ENCODE measurements at places on chromosomes 2 and 18.

GRCh38 chr2:44559108-44559507 lies 197.4 kb downstream of the CAMKMT start:
- DNase-seq, result no peak

- DNase-seq, result no peak
Measured at GRCh38 chr2:134462275-134462674, 208.4 kb downstream of the MGAT5 start.

GRCh38 chr2:60479226-60480088 lies 74.0 kb downstream of the BCL11A start:
- DNase-seq, result no peak

- DNase-seq, result no peak
Measured at GRCh38 chr2:225010804-225011203, 31.5 kb downstream of the DOCK10 start.

DNA sequence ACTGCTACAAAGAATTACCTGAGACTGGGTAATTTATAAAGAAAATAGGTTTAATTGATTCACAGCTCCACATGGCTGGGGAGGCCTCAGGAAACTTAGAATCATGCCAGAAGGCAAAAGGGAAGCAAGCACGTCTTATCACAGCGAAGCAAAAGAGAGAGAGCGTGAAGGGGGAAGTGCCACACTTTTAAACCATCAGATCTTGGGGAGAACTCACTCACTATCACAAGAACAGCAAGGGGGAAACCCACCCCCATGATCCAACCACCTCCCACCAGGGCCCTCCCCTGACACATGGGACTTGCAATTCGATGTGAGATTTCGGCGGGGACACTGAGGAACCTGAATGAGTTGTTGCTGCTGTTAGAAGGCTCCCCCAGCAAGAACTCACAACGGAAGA lies 220.2 kb upstream of the PIEZO2 start:
- DNase-seq, result no peak

DNA sequence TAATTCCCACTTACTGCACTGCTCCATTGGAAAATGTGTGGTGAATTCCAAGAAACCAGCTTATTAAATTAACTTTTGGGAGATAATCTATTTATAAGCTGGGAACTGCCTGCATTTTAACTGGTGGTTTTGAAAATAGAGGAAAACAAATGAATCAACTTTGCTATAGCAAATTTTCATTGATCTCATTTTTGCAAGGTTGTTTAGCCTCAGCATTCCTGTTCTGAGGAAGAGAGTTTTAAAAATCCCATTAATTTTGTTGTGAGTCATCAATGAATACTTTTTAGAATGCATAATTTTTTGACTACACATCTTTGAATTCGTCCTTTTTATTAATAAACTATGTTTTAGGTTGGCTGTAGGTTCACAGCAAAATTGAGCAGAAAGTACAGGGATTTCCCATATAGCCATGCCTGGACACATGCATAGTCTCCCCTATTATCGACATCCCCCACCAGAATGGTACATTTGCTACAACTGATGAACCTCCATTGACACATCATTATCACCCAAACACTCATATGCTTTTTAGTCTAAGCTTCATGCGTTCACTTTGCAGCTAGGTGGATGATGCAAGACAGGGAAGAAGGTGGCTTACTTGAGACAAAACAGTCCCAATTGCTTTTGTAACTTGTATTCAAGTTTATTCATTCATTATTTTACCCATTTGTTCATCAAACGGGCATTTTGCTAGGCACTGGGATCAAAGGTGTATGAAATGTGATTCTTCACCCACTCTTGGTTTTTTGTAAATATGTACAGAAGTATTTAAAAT lies 106.9 kb downstream of the ZNF521 start:
- DNase-seq, result no peak

DNA sequence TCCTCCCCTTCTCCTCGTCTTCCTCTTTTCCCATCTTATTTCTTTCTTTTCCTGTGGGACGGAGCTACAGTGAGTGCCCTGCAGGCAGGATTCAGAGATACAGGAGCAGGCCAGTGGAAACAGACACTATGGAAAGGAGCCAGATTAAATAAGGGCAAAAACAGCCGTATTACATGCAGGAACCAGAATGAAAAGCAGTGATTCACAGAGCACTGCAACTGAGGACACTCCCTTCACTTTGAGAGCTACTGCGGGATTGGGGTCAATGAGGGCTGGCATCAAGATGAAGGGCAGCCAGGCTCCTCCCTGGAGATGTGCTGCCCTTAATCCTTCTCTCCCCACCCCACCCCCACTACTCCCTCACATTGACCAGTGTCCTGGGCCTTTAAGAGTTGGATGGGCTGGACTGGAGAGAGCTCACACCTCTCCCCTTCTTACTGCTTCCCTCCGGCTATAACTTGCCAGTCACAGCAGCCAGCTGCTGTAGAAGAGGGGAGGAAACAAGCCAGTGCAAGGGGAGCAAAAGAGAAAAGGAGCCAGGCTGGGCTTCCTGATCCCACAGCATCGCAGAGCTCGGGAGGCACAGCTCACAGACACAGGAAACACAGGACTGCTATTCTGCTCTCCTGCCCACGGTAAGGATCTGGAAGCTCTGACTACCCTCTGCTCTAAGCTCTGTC lies at the start of gene PLCD4:
TSS of gene PLCD4 (plus strand) at position 464 of the 680 bp plus-strand sequence. CDS start 7,841 bp downstream, outside the sequence.
- DNase-seq, result peak; percentile 15

DNA sequence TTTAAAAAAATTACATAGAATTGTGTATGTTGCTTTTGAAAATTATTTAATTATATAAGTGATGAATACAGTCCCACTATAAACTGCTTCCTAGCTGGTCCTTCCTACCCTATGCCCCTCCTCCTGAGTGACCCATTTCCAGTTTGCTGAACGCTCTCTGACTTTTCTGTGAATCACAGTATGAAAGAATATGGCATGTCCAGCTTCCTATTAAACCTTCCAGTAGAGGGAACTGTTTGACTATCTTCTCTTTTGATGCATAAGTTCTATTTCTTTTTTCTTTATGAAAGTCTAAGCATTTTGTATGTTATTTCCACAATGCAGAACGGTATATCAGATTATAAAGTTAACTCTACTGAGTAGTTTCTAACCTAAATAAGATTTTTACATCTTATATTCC lies 41.3 kb downstream of the PSMG2 start:
- no peak for DNase-seq

DNA sequence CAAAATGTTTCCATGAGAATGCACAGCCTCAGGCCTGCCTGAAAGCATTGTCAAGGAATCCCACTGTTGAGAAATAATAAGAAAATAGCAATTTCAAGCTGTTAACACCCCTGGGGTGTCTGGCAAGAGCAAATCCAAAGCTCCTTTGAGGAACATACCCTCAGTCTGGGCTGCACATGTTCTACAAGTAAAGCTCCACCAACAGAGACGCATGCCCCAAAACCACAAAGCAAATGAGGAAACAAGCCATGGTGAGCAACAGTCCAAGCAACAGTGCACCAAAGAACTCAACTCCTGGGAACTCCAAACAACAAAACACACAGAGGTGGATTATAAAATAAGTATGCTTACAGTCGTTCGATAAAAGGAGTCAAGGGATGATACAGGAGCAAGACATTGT lies 40.3 kb downstream of the CYP27C1 start:
- no peak for DNase-seq

- no peak for DNase-seq
Measured at GRCh38 chr2:41031282-41031681, 579.4 kb upstream of the SLC8A1 start.

DNA sequence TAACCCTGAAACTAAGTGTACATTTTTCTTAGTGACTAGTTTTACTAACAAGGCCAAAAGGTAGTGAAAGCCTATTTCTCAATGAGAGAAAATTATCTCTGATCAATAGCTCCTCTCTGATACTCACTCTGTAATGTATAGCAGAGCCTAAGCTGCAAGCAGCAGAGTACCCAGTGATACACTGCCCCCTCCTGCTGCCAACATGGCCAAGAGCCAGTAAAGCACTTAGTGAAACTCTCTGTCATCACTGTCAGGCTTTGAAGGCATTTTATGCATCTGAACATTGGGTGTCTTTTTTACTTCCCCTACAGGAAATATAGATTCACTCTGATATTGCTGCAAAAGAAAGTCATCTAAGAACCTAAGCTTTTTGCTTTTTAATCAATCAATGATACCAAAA lies 784.1 kb upstream of the CDH7 start:
- DNase-seq, result peak; percentile 33

DNA sequence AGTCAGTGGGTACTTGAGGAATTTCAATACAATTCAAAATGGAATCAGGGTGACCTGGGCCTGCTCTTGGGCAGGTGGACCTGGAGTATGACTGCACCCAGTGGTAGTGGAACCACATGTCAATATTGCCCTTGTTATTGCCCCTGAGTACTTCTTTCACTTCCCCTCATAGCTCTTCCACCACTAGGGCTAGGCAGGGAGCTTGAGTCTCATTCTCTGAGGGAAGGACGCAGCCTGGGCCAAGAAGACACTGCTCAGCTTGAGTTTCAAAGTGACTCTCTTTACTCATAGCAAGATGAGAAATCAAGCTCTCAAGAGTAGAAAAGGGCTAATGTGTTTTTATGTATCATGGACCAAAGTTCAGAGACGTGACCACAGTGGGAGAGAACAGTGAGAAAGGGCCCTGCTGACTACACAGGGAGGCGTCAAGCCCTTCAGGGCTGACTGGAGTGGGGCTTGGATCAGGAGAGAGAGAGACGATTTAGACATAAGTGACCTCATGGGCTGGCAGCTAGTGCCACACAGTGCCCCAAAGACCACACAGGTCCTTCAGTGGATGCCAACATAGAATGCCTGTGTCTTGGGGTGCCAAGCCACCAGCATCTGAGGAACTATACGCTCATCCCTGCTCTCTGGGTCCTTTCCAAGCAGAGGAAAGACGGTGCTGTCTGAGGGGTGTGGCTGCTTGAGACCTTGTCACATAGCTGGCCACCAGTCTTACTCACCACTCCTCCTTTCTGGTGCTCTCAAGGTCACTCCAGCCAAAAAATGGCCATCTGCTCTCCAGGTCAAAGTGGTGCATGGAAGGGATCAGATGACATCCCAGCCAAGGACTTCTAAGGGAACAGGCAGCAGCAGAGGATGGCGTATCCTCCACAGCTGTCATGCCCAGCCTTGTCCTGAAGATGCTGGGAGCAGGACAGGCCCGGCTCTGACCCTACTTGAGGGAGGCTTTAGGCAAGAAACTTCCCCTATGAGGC lies 13.0 kb downstream of the PTMA start:
- DNase-seq, result no peak

DNA sequence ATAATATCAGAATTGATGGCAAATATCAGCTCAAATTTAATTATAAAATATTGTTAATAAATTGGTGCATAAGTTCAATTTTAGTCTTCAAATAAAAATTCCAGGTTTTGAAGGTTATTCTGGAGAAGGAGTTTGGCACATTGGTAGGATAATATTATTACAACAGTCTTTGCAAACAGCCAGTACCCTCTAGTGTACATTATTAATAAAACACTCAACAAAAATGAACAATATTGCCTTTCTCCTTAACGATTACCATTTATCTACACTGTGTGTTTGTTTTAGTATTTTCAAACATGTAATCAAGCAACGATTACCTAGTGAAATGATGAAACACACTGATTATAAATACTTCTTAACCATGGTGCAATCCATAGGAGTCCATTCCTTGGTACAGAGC lies 334.0 kb upstream of the FSIP2 start:
- no peak for DNase-seq

DNA sequence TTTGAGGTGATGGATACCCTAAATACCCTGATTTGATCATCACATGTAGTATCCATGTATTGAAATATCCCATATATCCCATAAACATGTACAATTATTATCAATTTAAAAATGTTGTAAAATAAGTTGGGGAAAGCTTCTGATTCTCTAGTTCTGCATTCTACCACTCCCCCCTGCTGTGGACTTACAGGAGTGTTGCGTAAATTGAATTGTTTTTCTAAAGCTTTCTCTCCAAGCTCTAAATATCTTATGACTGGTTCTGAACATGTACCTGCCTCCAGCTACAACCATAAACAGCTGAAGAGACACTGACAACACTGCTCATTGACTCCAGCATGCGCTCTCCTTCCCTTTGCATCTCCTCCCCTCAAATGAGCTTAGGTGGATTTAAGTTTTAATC lies 145.2 kb downstream of the MGAT5 start:
- no peak for DNase-seq

GRCh38 chr2:19687017-19687659 lies 214.6 kb downstream of the TTC32 start:
- DNase-seq, result no peak

DNA sequence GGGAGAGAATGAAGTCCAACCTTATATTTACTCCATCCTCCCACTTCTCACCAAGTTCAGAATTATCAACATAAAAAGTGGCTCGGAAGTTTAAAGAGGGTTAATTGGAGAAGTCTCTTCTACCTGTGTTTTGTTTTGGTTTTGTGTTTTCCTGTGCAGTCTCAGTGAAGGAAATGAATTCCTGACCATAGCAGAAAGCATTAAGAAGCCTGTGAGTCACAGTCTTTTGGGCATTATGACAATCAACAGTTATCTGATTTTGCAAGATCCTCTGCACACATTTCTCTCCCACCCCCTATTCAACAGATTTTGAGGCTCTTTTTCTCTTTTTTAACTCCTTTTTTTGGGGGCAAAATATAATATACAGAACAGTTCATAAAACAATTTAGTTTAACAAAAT lies 8.6 kb upstream of the RPL37A start:
- DNase-seq, result no peak

DNA sequence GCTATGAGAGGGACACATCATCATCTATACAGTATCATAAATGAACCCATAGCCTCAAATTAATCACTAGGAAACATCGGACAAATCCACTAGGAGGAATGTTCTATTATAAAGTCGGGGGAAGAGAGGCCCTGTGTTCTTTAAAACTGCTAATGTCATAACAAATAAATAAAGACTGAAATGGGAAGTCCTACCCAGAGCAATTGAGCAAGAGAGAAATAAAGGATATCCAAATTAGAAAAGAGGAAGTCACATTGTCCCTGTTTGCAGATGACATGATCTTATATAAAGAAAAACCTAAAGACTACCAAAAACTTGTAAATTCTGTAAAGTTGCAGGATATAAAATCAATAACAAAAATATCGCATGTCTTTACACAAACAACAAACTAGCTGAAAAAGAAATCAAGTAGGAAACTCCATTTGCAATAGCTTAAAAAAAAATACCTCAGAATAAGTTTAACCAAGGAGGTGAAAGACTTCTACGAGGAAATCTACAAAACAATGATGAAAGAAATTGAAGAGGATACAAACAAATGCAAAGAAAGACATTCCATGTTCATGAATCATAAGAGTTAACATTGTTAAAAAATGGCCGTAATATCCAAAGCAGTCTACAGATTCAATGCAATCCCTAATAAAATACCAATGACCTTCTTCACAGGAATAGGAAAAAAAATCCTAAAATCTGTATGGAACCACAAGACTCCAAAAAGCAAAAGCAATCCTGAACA lies 30.6 kb downstream of the RTN4 start:
- DNase-seq, result no peak
